ENCODE measurements at places on chromosomes 2 and 18.

DNA sequence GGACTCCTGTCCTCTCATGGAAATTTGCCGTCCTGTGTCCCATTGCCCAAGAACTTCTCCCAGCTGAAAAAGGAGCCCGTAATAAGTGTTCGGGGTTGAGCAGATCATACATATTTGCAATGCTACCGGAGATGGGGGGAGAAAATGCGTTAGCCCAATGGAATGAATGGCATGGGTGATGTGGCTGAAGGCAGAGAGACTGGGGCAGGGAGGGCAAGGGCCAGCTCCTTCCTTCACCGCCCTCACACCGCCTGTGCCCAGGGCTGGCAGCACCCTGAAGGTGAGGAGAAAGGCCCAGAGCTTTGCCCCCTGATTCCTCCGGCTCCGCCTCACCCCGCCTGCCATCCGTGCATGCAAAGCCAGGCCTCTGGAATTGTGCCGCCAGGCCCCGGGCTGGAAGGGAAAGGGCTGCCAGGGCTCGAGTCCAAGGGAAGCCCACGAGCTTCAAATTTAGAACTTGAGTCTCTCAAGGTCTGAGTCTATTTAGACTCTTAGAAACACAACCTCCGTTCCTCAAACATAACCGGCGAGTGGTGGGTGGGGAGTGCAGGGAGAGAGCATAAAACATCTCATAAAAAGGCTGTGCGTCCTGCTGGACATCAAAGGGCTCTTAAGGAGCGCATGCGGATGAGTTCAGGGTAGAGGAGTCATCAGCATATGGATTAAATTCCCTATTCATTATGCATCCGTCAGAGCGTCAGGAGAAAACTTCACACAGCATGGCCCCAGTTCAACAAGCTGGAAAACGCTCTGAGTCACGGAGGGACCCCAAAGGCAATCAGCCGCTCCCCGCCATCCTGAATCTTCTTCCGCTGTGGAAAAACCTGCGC is 121.7 kb upstream of the GLI2 start:
- no peak overlapping the region for H3K27ac ChIP-seq
- H3K36me3 ChIP-seq, result no peaks in the 10 kb centered on the region
- no peak for DNase-seq
- H3K4me3 ChIP-seq, result no peak overlapping the region

GRCh38 chr2:20832606-20833005 is 9.7 kb upstream of the LDAH start:
- H3K36me3 ChIP-seq, result no peaks in the 10 kb centered on the region
- no peak overlapping the region for H3K4me3 ChIP-seq
- no peaks in the 10 kb centered on the region for H3K4me1 ChIP-seq
- H3K27me3 ChIP-seq, result peaks cover 46% of the 10 kb centered on the region

DNA sequence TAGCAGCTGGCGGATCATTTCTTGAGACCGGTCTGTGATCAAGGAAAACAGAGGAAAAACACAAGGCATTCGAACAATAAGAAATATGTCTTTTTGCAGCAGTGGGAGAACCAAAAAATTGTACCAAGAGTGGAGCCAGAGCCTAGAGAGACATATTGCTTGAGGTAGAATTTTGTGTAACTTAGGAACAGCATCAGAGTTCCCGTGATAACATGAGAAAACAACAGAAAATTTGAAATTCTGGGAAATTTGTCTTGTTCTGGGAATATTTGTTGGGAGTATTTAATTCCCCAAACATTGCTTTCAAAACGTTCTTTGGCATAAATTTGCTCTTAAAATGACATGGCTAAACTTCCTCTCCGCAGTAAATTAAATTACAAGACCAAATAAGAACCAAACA is 267.5 kb downstream of the GPD2 start:
- peaks cover 12% of the 10 kb centered on the region for H3K27me3 ChIP-seq
- H3K27ac ChIP-seq, result no peak overlapping the region
- no peaks in the 10 kb centered on the region for H3K4me1 ChIP-seq
- no peak overlapping the region for H3K4me3 ChIP-seq
- no peaks in the 10 kb centered on the region for H3K36me3 ChIP-seq
- no peak for DNase-seq

- no peak overlapping the region for H3K4me3 ChIP-seq
- no peak for DNase-seq
- H3K27ac ChIP-seq, result no peak overlapping the region
- no peaks in the 10 kb centered on the region for H3K4me1 ChIP-seq
- no peaks in the 10 kb centered on the region for H3K36me3 ChIP-seq
- peaks cover 19% of the 10 kb centered on the region for H3K27me3 ChIP-seq
Observed at GRCh38 chr2:121254748-121255147, 30.3 kb downstream of the TFCP2L1 start.

DNA sequence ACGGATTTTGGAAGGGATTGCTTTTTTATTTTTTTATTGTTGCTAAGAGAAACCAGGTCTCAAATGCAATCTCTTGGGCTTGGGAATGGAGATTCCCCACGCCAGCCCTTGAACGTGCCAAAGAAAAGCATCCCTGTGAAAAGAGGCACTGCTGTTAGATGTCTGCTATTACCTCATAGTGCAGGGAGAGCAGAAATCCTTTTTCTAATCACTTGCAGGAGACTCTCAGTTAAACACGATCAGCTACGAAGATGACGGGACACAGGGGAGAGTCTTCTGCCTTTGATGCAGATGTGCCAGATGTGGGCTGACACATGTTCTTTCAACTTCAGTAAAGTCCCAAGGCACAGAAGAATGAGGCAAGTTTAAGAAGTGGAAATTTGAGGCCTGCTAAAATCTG is 381.6 kb upstream of the TRIB2 start:
- H3K27ac ChIP-seq, result no peak overlapping the region
- H3K27me3 ChIP-seq, result peaks cover 7% of the 10 kb centered on the region
- no peak for DNase-seq
- H3K36me3 ChIP-seq, result no peaks in the 10 kb centered on the region
- H3K4me3 ChIP-seq, result no peak overlapping the region

DNA sequence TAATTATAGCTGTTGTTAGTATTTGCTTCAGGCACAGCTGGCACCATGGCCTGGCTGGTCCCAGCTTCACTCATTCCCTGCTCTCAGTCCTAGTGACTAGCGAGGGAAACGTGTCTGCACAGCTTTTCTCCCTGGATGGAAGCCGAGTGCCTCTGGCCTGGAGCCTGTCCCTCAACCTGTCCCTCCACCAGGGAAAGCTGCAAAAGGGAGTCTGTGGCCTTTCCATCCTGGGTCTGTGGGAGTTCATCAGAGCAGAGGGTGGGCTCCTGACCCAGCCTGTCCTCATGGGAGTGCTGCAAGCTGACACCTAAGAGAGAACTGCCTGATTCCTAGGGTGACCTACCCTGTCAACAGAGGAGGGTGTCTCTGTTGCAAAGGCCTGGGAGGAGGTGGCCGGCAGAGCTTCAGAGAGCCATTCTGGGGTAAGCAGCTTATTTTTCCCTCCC is 118.3 kb downstream of the CAPN13 start:
- DNase-seq, result no peak
- H3K27ac ChIP-seq, result no peak overlapping the region
- H3K27me3 ChIP-seq, result no peaks in the 10 kb centered on the region
- H3K36me3 ChIP-seq, result no peaks in the 10 kb centered on the region

- no peak overlapping the region for H3K4me3 ChIP-seq
- H3K36me3 ChIP-seq, result no peaks in the 10 kb centered on the region
- no peak overlapping the region for H3K27ac ChIP-seq
Observed at GRCh38 chr2:2244508-2244907, 86.6 kb downstream of the MYT1L start.

DNA sequence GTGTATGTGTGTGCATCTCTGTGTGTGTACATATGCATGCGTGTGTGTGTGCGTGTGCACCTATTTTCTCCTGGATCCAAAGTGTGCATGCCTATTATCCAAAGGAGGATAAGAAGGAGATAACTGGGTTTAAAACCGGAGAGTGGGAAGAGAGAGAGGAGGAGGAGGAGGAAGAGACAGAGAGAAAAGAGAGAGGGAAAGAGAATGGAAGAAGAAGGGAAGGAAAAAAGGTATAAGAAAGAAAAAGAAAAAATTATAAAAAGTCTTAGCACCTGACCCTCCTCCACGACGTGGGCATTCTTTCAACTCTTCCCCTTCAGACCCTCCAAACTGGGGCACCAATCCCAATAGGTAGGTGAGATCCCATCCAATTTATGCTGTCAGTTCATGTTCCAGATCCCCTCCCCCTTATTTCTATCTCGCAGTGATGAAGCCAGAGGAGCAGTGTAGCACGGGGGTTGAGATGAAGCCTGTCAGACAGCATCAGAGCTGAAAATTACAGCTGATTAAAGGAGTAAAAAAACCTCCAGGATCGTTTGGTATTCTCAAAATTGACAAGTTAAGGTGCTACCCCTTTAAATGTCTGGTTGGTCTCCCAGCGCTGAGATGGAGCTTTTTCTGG is 386.7 kb upstream of the ATP5MC3 start:
- H3K36me3 ChIP-seq, result no peaks in the 10 kb centered on the region
- H3K27me3 ChIP-seq, result peaks cover 2% of the 10 kb centered on the region
- DNase-seq, result no peak
- H3K4me1 ChIP-seq, result no peaks in the 10 kb centered on the region

DNA sequence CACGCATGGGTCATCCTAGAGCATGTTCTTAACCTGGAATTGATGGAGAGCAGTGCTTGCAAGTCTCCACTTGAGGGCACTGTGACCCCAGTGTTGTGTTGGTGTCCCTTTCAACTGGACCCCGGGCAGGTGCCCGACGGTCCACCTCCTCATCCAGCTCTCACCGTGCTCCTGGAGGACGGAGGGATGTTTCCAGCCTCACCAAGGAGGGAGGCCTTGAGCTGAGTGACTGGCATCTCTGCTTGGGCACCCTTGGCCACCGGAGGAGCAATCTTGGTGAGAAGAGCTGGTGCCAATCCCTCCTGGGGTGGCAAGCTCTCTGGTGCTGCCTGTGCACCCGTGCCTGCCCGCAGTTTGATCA is 45.4 kb upstream of the ASB18 start:
- no peak overlapping the region for H3K27ac ChIP-seq
- peaks cover 36% of the 10 kb centered on the region for H3K27me3 ChIP-seq

- H3K27ac ChIP-seq, result no peak overlapping the region
- peaks cover 5% of the 10 kb centered on the region for H3K27me3 ChIP-seq
- DNase-seq, result no peak
- no peak overlapping the region for H3K4me3 ChIP-seq
- H3K36me3 ChIP-seq, result no peaks in the 10 kb centered on the region
- H3K4me1 ChIP-seq, result no peaks in the 10 kb centered on the region
Observed at GRCh38 chr2:16037808-16038457, 97.6 kb downstream of the MYCN start.

GRCh38 chr2:67576991-67577390 is 179.9 kb downstream of the ETAA1 start:
- H3K27ac ChIP-seq, result no peak overlapping the region
- DNase-seq, result no peak
- H3K4me1 ChIP-seq, result no peaks in the 10 kb centered on the region
- no peaks in the 10 kb centered on the region for H3K27me3 ChIP-seq
- no peaks in the 10 kb centered on the region for H3K36me3 ChIP-seq

- peaks cover 54% of the 10 kb centered on the region for H3K4me1 ChIP-seq
- peak within 1 kb of the TSS; percentile 95 for H3K27ac ChIP-seq
- H3K4me3 ChIP-seq, result peak within 1 kb of the TSS; percentile 82
- H3K36me3 ChIP-seq, result peaks cover 76% of the 10 kb centered on the region
- peak; percentile 85 for DNase-seq
Observed at GRCh38 chr2:240557808-240558207, at the start of gene ANKMY1. Gene ANKMY1, minus strand, starts transcription at chr2:240557988. Its CDS starts 653 bp downstream, at chr2:240557335.

DNA sequence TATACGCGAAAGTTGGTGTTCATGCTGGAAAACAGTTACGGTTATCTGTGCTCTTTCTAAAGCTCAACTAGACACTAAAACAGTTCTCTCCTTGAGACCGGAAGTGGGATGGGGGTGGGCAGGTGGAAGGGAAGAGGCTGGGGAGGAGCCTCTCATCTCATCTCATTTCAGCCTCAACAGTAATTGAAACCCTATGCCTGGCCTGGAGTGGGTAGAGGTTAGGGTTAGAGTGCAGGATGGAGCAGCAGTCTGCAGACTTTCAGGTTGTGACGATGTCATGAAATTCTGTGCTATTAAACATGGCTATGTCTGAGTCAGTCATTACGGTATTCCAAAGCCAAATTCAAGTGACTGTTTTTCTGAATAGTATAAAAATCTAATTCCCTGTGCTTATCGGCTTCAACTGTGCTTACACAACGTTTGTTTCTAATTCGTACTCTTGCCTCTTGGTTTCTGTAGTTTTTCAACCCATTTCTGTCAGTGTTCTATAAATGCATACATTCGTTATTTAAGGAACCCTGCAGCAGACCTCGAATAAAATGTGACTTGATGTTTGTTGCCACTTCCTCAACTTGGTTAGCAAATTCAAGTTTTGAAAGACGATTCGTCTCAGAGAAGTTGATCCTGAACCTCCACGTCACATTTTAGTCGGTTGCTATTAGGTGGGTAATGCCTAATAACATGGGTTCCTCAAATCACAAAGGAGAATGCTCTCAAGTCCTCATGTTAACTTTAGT is 75.8 kb upstream of the TCF7L1 start:
- peaks cover 35% of the 10 kb centered on the region for H3K4me1 ChIP-seq
- no peaks in the 10 kb centered on the region for H3K27me3 ChIP-seq
- H3K27ac ChIP-seq, result peak overlapping the region; percentile 70
- H3K4me3 ChIP-seq, result no peak overlapping the region
- peaks cover 34% of the 10 kb centered on the region for H3K36me3 ChIP-seq

GRCh38 chr2:106537047-106537446 is 49.9 kb downstream of the CD8B2 start:
- no peak overlapping the region for H3K4me3 ChIP-seq
- no peak overlapping the region for H3K27ac ChIP-seq
- H3K4me1 ChIP-seq, result no peaks in the 10 kb centered on the region

- peaks cover 8% of the 10 kb centered on the region for H3K36me3 ChIP-seq
- H3K4me3 ChIP-seq, result no peak overlapping the region
- H3K27ac ChIP-seq, result no peak overlapping the region
- H3K27me3 ChIP-seq, result no peaks in the 10 kb centered on the region
- no peak for DNase-seq
- H3K4me1 ChIP-seq, result no peaks in the 10 kb centered on the region
Observed at GRCh38 chr2:23692851-23693605, 233.9 kb downstream of the ATAD2B start.

DNA sequence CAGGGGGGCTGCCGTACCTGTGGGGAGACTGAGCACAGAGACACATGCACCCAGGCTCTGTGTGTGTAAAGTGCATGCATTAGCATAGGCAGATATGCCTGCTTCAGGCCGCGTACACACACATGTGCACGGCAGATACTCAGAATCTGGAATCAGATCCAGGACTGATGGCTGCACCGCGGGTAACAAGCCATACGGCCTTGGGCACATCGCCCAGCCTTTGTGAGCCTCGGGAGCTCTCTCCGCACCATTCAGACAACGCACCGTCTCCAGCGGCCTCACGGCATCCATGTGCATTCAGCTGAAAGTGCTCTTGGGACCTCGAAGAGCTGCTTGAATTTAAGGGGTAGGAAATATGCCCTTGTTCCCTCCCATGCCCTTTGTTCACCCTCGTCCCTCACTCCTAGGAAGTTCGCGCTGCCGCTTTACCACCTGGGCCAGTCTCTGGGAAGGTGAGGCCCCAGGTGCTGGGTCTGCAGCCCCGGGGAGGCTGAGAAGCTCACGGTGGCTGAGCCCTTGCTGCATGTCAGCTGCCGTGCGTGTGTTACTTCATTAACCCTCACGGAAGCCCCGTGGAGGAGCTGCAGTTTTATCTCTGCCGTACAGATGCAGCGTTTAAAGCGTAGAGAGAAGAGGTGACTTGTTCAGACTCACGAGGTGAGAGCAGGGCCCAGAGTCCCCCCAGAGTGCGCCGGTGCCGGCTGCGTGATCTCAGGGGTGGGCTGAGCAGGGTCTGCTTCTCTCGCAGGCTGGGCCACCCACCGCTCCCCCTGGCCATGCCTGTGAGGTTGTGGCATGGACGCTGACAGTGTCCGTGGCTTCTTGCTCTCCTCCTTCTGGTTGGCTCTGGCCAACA is 377.7 kb upstream of the MYT1L start:
- no peak overlapping the region for H3K27ac ChIP-seq
- no peaks in the 10 kb centered on the region for H3K36me3 ChIP-seq
- H3K27me3 ChIP-seq, result no peaks in the 10 kb centered on the region
